ENCODE measurements at places on chromosomes 11 and 22.

- no peak for DNase-seq
Observed at GRCh38 chr11:61747192-61747966, 5.1 kb upstream of the MYRF start.

GRCh38 chr22:46055181-46055875 lies 78.4 kb upstream of the WNT7B start:
- no peak for DNase-seq

DNA sequence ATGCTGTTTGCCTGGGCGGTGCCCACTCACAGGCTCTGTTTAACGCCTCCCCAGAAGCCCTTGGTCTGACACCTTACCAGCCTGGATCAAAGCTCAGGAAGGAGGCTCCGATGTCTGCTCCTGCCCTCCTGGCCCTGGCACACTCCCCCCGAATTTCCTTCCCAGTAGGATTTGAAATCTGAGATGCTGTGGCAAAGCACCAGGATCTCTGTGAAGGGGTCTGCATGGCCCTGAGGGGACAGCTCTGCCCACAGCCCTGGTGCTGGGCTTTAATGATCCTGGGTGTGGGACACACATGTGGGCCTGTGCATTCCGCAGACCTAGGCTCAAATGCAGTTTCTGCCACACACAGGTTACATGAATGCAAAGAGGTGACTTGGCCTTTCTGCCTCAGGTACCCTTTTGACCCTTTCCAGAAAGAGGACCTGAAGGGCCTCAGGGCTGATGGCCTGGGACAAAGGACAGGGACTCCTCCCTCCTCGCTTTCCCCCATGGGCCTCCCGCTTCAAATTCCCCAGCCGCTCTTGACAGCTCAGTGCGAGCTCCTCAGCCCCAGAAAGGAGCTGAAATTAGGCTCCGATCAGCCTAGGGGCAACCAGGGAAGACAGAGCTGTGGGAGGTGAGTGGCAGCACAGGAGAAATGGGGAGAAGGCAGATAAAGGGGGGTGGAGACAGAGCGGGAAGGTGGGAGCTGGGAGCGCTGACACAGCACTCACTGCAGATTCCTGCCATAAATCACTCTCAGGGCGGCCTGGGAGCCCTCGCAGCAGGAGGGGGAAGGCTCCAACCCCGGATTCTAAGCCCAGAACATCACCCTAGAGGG lies 41.3 kb downstream of the TRIM29 start:
- no peak for DNase-seq

DNA sequence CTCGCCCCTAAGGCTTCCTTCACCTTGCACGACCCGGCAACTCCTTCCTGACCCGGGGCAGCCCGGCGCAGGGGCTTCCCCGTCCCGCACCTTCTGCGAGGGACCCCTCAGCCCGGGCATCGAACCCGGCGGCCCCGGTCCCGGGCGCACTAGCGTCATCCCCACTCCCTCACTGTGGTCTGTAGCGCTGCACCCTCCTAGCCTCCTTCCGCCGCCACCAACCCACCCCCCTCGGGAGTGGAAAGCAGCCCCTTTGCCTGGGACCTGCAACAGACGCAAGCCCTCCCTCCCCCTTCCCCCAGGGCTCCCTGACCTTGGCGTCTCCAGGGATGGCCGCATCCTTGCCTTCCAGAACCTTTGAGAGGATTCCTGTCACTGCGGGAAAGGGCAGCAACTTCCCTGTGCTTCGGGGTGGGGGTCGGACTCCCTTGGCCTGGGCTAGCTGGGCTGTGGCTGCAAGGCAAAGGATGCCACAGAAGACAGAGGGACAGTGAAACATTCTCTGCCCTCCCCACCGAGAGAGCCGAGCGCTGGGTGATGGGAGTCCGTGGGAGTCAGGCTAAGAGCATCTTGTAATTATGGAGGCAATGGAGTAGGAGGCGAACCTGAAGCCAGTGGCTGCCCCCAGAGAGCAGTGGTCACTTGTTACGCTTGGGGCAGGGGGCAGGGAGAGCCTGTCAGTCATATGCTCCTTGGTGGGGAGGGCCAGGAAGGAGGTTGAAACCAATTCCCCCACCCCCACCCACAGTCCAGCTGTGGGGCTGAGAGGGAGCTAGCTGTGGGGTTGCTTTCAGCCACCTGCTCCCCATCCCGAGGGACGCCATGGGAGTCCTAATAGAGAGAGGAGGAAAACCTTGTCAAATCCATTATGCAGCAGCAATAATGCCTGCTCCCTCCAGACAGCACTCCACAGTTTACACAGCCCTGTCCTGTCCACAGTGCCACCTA lies 920 bp downstream of the TMEM132A start:
- DNase-seq = no peak

DNA sequence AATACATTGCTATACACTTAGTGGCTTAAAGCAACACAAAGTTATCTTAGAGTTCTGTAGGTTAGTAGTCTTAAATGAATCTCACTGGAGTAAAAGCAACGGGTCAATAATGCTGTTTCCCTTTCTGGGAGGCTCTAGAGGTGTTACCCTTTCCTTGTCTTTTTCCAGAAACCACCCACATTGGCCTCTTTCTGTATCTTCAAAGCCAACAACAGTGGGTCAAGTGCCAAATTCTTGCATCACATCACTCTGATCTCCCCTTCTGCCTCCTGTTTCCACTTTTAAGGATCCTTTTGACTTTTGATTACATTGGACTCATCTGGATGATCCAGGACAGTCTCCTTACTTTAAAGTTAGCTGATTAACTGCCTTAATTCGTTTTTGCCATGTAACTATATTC lies 93.6 kb downstream of the DDX10 start:
- DNase-seq = no peak

GRCh38 chr11:20844630-20845029 lies 175.2 kb downstream of the NELL1 start:
- no peak for DNase-seq

DNA sequence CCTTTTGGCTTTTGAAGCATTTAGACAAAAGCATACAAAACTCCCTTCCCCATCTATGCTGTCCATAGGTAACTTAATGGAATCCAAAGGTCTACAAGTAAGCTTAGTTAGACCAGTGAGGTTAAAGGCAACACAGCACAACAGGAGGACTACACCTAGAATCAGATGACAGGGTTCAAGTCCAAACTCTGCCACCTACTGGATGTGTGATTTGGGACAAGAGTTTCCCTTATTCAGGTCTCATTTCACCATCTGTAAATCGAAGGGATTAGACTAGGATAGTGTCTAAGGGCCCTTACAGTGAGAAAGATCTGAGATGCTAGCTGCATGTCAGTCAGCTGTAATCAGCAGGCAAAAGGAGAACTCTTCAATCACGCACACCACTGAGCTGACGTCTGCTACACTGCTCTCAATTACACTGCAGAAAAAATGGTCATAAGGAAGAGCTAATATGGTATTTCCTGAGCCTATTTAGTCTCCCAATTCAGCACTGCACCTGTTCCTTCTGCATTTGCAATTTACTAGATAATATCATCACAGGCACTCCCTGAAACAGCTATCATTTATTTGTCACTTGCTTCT lies 82.2 kb downstream of the SERGEF start:
- DNase-seq = no peak

Data from stimulated activated CD8-positive, alpha-beta memory T cell treated with anti-CD3 and anti-CD28 coated beads, Interleukin-7, amount 100 ng/mL, for 24 hours (primary cell).